ENCODE measurements at places on chromosomes 11 and 22.

GRCh38 chr11:76048763-76049162, 157.5 kb downstream of the WNT11 start:
- no peak for DNase-seq

GRCh38 chr11:98423933-98424332, 596.8 kb upstream of the CNTN5 start:
- DNase-seq = no peak

- peak; percentile 45 for DNase-seq
These were observed 50.3 kb downstream of the SPON1 start for GRCh38 chr11:14012846-14013245.

GRCh38 chr11:116993599-116993998, 104.6 kb downstream of the SIK3 start:
- peak; percentile 29 for DNase-seq

GRCh38 chr11:103420593-103420992, 311.4 kb downstream of the DYNC2H1 start:
- DNase-seq = peak; percentile 50
